ENCODE measurements at places on chromosomes 2 and 18. TPM values are rescaled to one million over a fixed set of nuclear protein-coding genes. Genes with fewer than 3 reads are reported as not detected.

DNA sequence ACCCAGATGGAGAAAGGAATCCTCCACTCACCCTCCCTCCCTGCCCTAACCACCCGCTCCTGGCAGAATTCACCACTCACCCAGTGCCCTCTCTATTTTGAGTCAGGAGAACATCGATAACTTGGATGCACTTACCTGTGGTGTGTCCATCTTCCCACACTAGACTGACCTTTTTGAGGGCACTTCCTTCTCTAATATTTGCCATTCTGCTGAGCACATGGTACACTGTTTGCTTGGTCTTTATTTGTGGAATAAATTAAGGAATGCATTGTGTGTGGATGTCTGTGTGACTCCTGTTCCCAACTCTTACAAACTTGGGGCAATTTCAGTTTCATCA is 133.7 kb downstream of the ACKR3 start:
- no peak for DNase-seq

DNA sequence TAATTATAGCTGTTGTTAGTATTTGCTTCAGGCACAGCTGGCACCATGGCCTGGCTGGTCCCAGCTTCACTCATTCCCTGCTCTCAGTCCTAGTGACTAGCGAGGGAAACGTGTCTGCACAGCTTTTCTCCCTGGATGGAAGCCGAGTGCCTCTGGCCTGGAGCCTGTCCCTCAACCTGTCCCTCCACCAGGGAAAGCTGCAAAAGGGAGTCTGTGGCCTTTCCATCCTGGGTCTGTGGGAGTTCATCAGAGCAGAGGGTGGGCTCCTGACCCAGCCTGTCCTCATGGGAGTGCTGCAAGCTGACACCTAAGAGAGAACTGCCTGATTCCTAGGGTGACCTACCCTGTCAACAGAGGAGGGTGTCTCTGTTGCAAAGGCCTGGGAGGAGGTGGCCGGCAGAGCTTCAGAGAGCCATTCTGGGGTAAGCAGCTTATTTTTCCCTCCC is 118.3 kb downstream of the CAPN13 start:
- no peak for DNase-seq

The FHOD3 gene
- 8.8 TPM for total RNA-seq

DNA sequence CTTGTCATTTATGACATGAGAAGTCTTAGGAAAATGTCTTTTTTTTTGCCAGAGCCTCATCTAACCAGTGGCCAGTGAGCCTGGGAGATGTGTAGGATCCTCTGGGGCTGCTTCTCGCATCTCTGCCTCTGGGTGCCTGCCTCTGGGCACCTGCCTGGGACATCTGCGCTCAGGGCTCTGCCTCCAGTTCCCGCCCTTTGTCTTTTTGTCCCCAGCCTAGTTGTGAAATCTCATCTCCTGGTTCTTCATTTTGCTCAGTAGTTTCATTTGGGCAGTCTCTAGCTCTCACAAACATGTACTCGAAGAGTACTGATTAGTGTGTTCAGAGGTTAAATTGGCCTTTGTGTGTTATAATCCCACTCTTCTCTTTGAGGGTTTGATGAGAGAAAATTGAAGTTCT is 92.0 kb downstream of the LTBP1 start:
- DNase-seq = no peak

The TP53I3 gene
- 34.5 TPM for total RNA-seq

DNA sequence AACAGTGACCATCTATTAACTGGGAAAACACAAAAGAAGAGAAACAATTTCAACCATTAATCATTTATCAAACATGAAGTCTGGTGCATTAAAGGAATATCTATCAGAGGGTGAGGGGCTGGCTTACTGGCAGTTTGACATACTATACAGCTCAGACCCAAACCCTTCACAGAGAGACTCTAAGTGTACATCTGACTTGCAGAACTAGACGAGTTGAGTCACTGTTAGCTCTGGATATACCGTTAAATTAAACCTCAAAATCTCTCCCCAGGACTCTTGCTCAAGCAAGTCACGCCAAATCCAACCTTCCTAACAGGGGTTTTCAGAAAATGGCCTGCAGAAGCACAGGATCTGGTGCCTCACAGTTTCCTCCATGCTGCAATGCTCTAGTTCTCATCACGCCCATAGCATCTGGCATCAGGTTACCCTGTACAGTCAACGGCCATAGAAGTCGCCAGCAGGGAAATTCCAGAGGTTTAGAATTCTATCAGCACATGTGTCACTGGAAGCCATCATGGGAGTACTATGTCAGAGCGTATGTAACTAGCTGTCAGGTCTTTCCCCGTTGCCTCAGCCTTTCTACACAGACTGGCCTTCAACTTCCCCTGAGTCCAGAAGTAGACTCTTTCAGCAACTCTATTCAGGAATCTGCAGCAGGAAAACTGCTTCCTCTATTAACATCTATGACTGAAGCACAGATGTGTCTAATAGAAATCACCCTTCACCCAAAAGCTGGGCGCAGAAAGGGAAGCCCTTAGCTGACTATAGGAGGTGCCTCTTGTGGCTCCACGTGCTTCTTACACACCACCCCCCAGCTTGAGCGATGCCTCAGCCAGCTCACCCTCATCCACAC is 9.3 kb downstream of the TGOLN2 start:
- peak; percentile 84 for DNase-seq

GRCh38 chr2:102020596-102021170 is 28.9 kb downstream of the IL1R2 start:
- peak; percentile 67 for DNase-seq

DNA sequence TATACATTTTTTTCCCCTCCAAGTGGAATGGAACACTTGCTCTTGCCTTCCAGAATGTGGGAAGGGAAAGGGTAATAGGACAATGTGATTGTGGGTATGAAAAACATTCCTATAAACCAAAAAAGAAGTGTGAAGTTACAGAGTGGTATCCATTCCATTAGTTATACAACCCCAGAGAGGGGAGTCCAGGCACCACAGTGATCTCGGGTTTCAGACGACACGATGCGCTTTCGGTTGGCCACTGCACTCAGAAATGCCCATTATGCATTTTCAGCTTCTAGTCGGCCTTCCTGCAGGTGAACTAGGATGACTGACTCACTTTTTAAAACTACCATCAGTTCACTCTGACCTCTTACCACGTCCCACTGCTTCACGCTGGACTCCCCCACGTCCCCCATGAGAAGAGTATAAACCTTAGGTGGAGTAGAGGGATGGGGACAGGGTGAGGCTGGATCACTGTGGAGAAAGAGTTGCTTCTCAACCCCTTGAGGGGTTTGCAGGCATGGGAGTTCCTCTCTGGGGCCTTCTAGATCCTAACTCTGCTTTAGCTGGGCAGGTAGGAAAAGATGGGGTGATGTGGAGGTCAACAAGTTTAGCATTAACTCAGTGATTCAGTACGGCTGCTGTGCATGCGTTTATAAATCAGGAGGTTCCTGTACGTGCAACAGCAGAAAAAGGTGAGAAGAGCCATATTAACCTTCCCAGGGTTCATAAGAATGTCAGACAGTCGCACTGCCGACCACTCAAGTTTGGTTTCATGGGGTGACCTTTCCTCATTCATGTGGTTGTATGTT is 50.5 kb downstream of the ZNF532 start:
- DNase-seq = no peak

DNA sequence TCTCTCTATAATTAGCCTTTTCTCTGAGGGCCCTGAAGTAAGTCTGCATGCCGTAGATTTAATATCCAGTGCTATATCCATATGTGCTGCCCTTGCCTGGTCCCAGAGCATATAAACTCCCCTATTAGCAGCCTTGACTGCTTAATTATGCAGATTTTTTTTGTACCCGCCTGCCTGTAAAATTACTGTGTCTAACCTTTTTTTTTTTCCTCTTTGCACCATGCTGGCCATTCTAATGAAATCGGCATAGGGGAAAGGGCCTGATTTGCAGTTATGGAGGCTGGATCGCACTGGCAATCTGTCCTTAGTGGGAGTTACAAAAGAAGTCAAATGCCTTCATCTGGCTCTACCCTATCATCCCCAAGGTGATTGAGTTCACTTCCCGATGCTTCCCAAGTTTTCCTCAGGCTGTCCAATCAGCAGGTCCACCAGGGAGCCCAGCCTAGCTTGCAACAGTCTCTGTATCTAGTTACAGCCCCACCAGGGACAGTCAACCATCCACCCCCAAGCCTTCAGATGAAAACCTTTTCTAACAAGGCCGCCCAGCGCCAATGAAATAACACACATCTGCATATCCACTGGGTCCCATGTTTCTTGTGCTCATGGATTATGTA is 239.0 kb downstream of the ZNF521 start:
- no peak for DNase-seq

DNA sequence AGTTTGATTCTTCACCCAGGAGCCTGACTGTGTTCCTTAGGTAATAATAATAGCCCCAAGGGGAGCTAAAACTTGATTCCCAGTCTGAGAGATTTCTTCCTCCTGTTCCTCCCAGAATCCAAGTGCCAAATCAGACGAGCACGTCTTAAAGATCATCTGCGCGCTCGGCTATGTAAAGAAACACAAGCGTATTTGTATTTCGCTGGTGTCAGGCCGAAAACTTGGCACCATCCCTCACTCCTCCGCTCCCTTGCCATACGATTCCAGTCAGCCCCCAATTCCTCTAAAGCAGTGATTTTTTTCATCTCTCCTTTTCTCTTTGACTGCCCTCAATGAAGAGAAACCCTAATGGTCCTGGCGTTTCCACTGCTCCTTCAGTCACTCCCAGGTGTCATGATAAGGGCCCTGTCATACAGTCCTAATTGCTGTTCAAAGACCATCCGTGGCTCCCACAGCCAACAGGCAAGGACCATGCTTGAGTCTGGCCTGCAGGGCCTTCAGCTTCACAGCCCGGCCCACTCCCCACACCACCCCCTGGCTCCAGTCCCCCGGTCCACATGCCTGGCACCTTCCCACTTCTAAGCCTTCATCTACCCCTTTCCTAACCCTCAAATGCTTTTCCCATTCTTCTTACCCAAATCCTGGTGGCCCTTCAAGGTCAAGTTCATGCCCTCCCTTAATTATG is 130.8 kb upstream of the ID2 start:
- DNase-seq = no peak

The CFAP65 gene
- not detected for total RNA-seq

DNA sequence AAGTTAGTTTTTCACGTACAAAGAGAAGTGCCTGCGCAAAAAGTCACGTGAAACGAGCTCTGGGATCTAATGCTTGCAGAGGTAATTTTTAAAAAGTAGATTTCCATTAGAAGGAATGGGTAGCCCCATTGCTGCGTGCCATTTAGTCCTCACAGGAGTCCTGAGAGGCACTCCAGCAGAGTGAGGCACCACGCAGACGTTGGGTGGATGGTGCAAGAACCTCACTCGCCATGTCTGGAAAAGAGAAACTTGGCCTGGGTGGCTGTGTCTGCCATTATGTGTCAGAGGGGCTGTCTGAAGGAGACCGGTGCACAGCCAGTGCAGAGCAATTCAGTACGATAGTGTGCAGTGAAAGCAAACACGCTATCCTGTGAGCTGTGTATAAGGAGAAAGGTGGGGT is 1.8 kb upstream of the HDAC4 start:
- no peak for DNase-seq

The TUBA4A gene
- 47.9 TPM for total RNA-seq

The CDKL4 gene
- 0.13 TPM for total RNA-seq
